ENCODE measurements at places on chromosomes 2 and 18.

GRCh38 chr2:71929482-71929772 lies 218.2 kb downstream of the CYP26B1 start:
- no peak for DNase-seq

DNA sequence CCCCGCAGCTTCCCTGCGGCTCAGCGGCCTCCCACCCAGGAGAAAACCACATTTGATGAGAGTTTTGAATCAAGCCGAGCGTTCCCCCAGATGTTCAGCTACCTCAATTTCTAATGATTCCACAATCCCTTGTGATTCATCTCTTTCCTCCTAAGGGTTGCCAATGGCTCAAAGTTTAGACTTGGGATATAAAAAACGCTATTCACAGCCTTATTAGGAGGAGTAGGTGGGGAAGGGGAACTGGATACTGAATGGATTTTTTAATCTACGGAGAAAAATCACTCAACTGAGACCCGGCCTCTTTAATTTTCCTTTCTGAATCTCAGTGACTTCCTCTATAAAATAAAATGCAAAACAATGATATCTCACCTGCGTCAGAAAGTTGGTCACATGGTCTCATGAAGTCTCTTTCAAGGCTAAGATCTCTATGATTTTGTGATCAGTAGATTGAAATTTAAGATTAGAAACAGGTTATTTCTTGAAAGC lies 192.6 kb upstream of the TCF4 start:
- no peak for DNase-seq

DNA sequence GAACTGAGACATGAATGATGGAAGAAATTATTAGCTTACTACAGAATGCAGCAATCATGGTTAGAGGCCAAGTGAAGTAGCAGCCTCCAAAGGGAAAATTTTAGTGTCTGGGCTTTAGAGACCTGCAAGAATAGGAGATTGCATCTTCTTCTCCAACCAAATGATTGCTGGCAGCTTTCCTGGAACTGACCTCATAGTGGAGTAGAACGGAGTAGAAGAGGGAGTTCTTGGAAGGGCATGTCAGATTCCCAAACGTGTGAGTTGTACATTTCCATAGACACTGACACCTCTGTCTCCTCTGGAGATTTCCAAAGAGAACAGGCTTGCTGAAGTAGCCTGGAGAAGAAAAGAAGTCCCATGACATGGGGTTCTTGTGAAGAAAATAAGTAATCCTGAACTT lies 169.8 kb upstream of the ERBB4 start:
- DNase-seq: no peak

GRCh38 chr2:73070643-73071359 lies 711 bp downstream of the SFXN5 start:
- DNase-seq: no peak

GRCh38 chr18:13431886-13432285 lies 213.3 kb downstream of the LDLRAD4 start:
- DNase-seq: no peak

DNA sequence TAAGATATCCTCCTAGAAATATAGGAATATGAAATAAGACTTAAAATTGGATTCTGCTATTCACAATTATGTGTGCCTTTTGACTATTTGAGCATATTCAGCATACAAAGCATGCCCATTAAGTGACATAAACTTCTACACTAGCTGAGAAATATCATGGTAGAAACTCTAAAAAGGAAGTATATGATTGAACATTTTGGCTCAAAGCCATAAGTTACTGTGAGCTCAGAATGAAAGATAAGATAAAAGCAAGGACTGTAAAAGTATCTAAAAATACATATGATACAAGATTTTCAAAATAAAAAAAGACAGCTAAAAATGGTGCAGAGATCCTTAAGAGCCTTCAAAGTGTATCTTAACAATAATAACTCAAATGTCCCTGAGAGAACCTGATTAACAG lies 340.5 kb upstream of the SLC39A10 start:
- no peak for DNase-seq

- no peak for DNase-seq
Measured at GRCh38 chr2:138018866-138019688, 54.8 kb downstream of the HNMT start.

- no peak for DNase-seq
Measured at GRCh38 chr2:12612671-12613070, 104.1 kb upstream of the TRIB2 start.

GRCh38 chr2:150587547-150588505 lies 100.4 kb upstream of the RND3 start:
- no peak for DNase-seq

- no peak for DNase-seq
Measured at GRCh38 chr18:6487968-6488367, 73.3 kb upstream of the L3MBTL4 start.

- DNase-seq: no peak
Measured at GRCh38 chr2:95272781-95273180, 1.5 kb upstream of the PROM2 start.

Data from AG04450 (cell line).